ENCODE measurements at places on chromosomes 5 and 9. TPM values are rescaled to one million over a fixed set of nuclear protein-coding genes. Genes with fewer than 3 reads are reported as not detected.

GRCh38 chr5:170571875-170572852 lies 68.3 kb downstream of the KCNIP1 start:
- peak; percentile 93 for DNase-seq

DNA sequence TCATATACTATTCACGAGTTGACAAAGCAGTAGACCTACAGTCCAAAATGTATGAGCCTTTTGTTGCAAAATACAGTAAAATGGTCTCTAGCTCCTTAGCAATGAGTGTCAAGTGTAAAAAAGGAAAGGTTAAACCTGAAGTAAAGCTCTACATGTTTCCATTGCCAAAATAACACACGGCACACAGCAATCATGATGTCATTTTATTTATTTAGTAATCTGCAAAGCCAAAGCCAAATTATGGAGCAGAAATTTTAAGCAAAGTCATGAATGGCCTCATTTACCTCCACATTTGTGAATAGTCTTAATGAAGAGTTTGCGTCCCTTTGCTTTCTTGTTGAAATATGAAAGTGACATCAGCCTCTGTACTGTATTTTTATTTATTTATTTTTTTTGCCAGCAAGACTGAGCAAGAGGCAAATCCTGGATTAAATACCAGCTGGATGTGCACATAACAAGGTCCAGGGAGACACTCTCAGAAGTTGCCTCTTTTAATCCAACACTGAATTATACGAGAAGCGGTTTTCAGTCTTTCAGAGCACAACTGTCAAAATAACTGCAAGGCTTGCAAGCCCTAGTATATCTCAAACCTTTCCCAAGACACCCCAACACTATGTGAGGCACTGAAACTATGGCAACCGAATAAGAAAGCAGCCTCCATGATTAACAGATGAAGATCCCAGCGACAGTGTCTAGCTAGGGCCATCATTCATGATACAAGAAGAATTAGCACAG lies 9.7 kb downstream of the SEMA6A start:
- DNase-seq: peak; percentile 37

- peak; percentile 18 for DNase-seq
Observed at GRCh38 chr9:76399856-76400255, 5.6 kb upstream of the RFK start.

The WDR38 gene
- 0.04 TPM for total RNA-seq

The SPATA31D4 gene
- not detected for total RNA-seq

The CEL gene
- total RNA-seq: 1.5 TPM

DNA sequence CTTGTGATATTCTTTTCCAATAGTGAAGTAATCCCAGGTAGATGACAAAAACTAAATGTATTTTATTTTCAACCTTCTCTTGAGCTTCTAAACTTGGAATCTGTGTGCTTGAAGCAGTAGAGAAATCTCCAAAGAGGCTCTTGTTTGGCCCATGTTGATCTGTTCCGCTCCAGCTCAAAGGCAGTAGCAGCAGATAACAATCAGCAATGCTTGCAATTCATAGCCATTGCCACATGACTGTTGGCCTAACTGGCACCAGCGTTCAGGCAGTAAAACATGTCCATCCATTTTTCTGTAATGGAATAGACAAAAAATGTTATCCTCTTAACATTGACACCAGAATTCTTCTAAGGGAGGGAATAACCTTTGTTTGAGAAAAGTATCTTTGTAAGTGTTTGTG lies 270.7 kb upstream of the MSX2 start:
- no peak for DNase-seq

The TAS2R1 gene
- not detected for total RNA-seq

The HSPB3 gene
- 207 TPM for total RNA-seq

The ZNF474 gene
- total RNA-seq: 0.66 TPM

The N4BP3 gene
- 19.6 TPM for total RNA-seq

- no peak for DNase-seq
Observed at GRCh38 chr5:144328980-144329379, 158.3 kb downstream of the KCTD16 start.

DNA sequence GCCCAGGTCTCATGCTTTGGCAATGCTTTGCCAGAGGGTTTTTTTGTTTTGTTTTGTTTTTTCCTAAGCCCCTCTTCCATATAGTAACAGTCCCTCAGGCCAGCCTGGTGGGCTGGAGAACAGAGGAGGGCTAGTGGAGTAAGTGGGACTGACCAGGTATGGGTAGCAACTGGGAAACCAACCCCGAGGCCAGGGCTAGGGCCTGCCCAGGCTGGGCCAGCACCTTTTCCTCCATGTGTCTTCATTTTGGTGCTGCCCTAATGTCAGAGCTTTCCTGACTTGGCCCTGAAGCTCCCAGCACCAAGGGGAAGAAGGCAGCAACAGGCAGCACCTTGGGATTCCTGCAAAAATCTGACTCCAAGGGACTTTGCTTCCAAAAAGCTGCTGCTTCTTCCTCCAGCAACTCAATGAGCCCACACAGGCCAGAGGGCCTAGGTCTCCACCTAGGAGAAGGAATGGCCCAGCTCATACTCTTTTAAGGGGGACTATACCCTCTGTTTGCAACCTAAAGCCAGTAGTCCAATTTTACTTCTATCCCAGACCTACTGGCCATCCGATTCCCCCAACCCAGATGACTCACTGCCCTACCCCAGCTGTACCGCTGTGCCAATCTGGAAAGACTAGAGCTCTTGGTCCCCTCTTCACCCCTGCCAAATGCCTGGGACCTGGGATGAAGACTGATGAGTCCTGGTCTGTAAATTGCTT lies 105.1 kb downstream of the PSD2 start:
- DNase-seq: no peak

The QSOX2 gene
- 4.1 TPM for total RNA-seq

The FOXD4L5 gene
- 0.13 TPM for total RNA-seq

- DNase-seq: no peak
Observed at GRCh38 chr5:76408104-76408654, 5.1 kb downstream of the IQGAP2 start.

The ANKDD1B gene
- total RNA-seq: 0.98 TPM

DNA sequence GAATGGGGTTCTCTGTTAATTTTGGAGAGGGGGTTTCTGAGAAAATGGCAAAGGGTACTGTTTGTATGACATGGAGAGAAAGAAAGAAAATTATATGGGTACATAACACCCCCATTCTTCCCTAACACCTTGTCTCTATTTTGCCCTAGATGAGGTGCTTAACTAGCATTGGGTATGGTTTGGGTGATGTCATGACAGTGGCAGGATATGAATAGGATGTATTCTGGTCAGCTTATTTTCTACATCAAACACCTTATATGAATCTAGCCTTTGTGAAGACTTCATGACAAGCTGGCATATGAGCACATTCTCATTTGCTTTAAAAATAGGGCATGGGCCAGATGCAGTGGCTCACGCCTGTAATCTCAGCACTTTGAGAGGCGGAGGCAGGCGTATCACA lies 58.6 kb downstream of the LNPEP start:
- DNase-seq: no peak

The FOXD4L6 gene
- 0.13 TPM for total RNA-seq

The TAF1L gene
- total RNA-seq: under 0.01 TPM

GRCh38 chr5:102625928-102626327 lies 127.1 kb upstream of the SLCO6A1 start:
- peak; percentile 59 for DNase-seq

DNA sequence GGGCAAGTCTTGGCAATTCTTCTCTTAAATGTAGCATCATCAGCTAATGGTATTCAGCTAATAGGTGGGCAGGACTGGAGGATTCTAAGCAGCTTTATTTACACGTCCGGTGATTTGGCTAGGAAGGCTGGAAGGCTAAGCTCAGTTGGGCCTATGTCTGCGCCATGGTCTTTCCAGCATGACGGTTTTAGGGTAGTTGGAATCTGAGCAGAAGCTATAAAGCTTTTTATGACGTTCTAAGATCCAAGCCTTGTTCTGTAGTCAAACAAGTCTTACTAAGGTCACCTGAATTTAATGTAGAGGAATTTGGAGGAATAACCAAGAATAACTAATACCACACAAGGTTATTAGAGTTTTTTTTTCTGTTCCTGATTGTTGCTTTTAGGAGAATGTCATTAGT lies 66.2 kb downstream of the CDC42SE2 start:
- DNase-seq: no peak

The PCDHGC4 gene
- total RNA-seq: 1.8 TPM

GRCh38 chr5:15864536-15865215 lies 314.9 kb downstream of the MARCHF11 start:
- DNase-seq: peak; percentile 84

The CTXN3 gene
- total RNA-seq: 2.8 TPM

The UNC5A gene
- total RNA-seq: 0.62 TPM

The ARHGEF39 gene
- 1.4 TPM for total RNA-seq

- peak; percentile 39 for DNase-seq
Observed at GRCh38 chr5:15009420-15009819, 137.8 kb upstream of the ANKH start.

GRCh38 chr5:119694284-119694683 lies 64.9 kb downstream of the FAM170A start:
- DNase-seq: no peak

All from muscle of leg (tissue), 16 donors.